Osteocyte (in vitro differentiated cells): ENCODE measurements at places on chromosomes 5 and 9. TPM values are rescaled to one million over a fixed set of nuclear protein-coding genes. Genes with fewer than 3 reads are reported as not detected.
A peak's percentile ranks its signal among the peaks of the same experiment; 100 is the strongest.

DNA sequence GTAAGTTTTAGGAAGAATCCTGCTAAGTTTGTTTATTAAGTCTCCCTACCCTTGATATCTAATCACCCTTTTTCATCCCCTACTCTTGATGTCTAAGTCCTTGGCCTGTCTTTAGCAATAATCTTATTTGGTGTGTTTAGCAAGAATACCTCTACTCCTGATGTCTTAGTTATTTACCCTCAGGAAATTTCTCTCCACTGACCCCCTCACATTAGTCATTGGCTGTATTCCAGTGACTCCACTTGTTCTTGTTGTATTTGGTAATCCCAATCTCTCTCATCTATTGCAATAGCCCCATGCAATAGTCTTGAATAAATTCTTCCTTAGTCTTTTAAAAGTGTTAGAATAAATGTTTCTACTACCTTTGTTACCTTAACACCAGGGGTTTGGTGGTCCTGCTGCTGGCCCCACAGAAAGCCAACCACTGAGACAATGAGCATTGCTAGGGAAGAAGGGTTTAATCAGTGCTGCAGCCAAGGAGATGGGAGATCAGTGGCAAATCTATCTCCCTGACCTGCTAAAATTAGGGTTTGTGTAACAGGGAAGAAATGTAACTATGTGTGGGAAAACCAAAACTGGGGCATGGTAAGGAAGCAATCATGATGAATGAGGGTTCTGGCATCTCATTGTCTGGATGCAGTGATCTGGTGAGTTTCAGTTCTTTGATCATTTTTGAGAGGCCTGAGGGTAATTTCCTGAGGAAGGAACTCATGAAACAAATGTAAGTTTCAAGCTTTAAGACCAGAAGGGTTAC, 236.4 kb upstream of the DAB2 start:
- no peak for DNase-seq

DNA sequence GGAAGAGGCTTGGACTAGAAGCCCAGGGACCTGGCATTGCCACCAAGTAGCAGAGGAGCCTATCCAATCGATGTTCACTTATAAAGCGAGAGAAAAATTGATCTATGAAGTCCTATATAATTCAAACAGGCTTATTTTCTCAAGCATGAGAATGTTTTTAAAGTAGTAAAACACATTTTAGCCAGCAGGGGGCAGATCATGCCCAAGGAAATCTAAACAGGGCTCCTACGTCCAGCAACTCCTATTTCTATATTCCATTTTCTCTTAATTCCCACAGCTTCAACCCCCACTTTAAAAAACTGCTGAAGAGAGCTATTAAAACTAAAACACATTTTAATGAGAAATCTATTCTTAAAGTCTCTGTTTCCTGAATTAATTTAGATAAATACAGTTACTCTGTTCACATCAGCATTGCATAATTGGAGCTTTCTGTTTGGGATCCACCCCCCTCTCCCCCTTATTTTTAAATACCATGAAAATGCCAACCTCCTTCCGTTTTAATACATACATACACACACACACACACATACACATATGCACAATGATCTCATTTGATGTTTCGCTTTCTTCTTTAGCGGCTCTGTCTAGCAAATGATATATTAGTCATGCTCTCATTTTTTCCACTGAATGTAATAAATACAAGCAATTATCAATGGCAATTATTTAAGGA, 144.9 kb downstream of the MYO10 start:
- no peak for DNase-seq

DNA sequence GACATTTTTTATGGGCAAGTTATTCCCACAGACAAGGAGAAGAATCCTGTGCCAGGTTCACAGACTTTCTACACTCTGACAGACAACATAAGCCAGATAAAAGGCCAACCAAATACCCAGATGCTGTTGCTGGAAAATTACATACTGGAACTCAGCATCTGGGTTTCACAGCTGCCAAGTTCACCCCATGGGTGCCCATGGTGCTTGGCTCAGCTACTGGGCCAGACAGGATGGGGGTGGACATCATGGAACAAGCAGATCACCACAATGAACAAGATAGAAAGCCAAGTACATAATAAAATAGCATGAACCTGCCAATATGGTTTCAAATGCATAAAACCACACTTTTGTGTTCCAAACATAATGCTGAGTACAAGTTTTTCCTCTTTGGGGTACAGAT, 999.8 kb downstream of the NR2F1-AS1 start:
- DNase-seq = no peak

- DNase-seq = no peak
Measured at GRCh38 chr9:91047529-91047928, 245.9 kb downstream of the SYK start.

DNA sequence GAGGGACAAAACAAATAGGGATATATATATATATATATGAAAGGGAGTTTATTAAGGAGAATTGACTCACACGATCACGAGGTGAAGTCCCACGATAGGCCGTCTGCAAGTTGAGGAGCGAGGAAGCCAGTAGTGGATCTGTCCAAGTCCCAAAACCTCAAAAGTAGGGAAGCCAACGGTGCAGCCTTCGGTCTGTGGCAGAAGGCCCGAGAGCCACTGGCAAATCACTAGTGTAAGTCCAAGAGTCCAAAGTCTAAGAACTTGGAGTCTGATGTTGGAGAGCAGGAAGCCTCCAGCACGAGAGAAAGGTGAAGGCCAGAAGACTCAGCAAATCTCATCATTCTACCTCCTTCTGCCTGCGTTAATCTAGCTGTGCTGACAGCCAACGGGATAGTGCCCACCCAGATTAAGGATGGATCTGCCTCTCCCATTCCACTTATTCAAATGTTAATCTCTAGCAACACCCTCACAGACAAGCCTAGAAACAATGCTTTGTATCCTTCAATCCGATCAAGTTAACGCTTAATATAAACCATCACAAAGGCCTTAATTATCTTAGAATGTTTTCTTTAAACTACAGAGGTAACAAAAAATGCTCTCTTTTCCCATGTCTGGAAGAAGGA, 23.8 kb upstream of the DAB2 start:
- DNase-seq = no peak

DNA sequence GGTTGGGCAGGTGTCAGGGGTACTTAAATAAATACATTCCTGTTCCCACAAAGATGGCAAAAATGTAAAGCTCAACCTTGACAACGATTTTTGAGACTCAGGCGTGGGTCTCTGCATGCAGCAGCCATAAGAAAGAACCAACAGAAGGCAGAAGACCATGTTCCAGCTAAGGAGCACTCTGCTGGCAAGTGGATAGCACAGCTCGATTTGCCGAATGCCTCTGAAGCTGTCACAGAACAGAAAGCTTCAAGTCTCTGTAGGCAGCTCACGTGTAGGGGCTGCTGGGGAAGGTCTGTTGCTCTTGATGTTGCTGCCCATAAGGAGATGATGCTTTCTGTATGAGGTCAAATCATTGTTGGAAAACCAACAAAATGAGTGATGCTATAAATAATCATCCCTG, 119.6 kb upstream of the GRIN3A start:
- no peak for DNase-seq

GRCh38 chr5:151684690-151685361, 1.9 kb downstream of the SPARC start:
- DNase-seq = peak; percentile 90

GRCh38 chr9:130188860-130189481, 16.8 kb downstream of the NCS1 start:
- no peak for DNase-seq

DNA sequence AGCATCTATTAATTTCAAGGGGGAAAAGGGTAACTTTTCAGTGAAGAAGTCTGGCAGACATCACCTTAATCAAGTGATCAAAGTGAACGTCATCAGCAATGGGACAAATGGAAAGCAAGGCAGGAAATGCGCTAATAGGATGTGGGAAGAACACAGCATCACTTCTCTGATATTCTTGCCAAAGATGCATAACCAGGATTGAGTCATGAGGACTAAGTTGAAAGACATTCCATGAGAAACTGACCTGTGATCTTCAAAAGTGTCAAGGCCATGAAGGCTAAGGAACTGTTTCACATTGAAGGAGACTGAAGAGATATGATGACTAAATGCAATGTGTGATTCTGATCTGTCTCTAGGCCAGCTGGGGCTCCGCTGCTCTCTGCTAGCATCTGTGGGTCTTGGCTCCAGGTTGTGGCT, 92.9 kb downstream of the NDFIP1 start:
- no peak for DNase-seq

- DNase-seq = no peak
Measured at GRCh38 chr5:86688406-86688805, 70.7 kb downstream of the COX7C start.

DNA sequence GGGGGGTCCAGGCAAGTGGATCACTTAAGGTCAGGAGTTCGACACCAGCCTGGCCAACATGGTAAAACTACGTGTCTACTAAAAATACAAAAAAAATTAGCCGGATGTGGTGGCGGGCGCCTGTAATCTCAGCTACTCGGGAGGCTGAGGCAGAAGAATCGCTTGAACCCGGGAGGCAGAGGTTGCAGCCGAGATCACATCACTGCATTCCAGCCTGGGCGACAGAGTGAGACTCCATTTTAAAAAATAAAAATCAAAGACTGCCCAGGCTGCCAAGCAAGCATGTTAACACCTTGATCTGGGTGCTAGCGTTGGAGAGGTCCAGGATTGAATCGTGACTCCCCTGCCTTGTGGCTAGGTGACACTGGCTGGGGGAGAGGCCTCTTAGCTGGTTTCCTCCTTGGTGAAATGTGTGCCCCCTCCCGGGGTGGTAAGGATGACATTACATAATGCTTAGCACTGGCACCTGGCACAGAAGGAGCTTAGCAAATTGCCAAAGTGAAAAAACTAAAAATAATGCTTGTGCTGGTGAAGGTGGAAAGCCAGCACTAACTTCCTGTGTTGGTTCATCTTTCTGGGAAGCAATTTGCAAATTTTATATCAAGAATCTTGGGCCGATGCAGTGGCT, 2.2 kb upstream of the CIZ1 start:
- no peak for DNase-seq

GRCh38 chr9:33024126-33024965, 727 bp upstream of the DNAJA1 start:
- DNase-seq = no peak

DNA sequence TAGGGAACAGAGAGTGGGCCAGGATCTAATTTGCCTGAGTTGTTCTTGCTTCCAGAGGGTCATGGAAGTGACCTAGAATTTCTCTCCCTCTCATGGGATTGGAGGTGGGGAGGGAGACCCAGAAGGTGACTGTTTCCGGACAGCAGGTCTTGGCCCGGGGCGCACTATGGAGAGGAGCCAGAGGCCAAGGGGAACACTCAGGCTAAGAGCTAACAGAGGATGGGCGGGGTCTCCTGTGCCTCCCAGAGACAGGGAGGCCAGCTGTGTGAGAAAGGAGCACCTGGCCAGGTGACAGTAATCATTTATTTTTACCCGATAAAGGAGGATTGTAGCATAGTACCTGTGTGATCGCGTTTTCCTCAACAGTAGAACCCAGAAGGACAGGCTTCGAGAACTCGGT, 50.9 kb upstream of the ANKH start:
- no peak for DNase-seq

DNA sequence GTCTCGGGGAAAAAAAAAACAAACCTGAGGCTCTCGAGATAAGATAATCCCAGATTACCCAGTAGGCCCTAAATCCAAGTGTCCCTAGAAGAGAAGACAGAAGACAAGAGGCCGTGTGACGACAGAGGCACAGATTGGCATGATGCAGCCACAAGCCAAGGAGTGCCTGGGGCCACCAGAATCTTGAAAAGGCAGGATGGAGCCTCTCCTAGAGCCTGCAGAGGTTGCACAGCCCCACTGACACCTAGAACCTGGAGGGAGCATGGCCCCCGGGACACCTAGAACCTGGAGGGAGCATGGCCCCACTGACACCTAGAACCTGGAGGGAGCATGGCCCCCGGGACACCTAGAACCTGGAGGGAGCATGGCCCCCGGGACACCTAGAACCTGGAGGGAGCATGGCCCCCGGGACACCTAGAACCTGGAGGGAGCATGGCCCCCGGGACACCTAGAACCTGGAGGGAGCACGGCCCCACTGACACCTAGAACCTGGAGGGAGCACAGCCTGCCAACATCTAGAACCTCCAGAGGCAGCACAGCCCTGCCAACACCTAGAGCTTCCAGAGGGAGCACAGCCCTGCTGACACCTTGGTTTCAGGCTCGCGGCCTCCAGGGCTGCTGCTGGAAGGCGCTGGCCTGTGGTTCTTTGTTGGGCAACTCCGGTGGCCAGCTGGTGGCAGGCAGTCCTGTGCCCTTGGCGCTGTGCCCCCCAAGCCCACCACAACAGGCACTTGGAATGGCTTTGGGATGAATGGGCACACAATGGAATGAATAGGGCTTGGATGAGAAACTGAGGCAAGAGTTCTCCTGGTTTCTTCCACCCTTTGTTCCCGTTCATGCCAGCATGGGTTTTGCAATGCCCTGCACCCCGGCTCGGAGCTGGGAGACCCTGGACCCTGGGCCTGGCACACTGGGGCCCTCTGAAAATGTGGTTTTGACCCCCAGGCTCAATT, 39.2 kb downstream of the VAV2 start:
- DNase-seq = no peak

GRCh38 chr5:1808439-1808838, 7.2 kb downstream of the NDUFS6 start:
- no peak for DNase-seq

DNA sequence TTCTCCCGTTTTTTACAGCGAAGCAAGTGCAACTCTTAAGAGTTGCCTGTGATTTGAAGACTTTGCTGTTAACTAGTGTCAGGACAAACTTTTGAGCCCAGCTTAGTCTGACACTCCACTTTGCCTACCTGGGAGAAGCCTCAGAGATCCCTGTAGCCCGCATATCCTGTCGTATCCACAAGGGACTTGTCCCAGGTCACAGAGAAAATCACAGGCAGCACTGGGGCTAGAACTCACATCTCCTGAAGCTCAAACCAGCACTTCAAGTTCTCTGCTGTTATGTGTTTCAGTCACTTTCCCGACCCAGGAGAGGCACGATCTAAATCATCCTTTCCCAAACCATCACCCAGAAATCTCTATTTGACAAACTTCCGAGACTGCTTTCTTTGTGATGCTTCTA, 584.5 kb downstream of the ACTL7B start:
- no peak for DNase-seq

DNA sequence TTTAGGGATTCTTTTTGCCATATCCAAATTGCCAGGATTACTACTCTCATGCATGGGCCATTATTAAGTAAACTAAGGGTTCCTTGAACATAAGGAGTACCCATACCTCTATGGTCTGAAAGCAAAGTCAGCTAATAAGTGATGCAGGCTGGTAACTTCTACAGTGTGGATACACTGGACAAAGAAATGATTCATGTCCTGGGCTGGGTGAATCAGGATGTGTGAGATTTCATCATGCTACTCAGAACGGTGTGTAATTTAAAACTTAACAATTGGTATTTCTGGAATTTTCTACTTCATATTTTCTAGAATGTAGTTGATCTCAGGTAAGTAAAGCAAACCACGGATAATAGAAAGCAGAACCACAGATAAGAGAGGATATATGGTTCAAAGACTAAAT, 428.8 kb downstream of the CHSY3 start:
- no peak for DNase-seq

MZB1 gene
- not detected in 2 replicates for total RNA-seq

RNF224 gene
- total RNA-seq = not detected in 2 replicates

SLC9A3 gene
- 1.2 and 1.7 TPM in 2 replicates for total RNA-seq

MYOT gene
- total RNA-seq = not detected in 2 replicates

CCNO gene
- 0.34 TPM in 1 of 2 replicates, not detected in the other for total RNA-seq

BAG1 gene
- 64.5 and 73.9 TPM in 2 replicates for total RNA-seq

WNT8A gene
- not detected in 2 replicates for total RNA-seq

FBP2 gene
- total RNA-seq = not detected in 2 replicates

PCDHA10 gene
- total RNA-seq = 6.0 and 6.1 TPM in 2 replicates

NOXA1 gene
- 1.0 and 1.5 TPM in 2 replicates for total RNA-seq

CCDC192 gene
- total RNA-seq = not detected in 2 replicates

MYO10 gene
- 87.8 and 89.5 TPM in 2 replicates for total RNA-seq
